ENCODE measurements at places on chromosomes 12 and 14. TPM values are rescaled to one million over a fixed set of nuclear protein-coding genes. Genes with fewer than 3 reads are reported as not detected.

DNA sequence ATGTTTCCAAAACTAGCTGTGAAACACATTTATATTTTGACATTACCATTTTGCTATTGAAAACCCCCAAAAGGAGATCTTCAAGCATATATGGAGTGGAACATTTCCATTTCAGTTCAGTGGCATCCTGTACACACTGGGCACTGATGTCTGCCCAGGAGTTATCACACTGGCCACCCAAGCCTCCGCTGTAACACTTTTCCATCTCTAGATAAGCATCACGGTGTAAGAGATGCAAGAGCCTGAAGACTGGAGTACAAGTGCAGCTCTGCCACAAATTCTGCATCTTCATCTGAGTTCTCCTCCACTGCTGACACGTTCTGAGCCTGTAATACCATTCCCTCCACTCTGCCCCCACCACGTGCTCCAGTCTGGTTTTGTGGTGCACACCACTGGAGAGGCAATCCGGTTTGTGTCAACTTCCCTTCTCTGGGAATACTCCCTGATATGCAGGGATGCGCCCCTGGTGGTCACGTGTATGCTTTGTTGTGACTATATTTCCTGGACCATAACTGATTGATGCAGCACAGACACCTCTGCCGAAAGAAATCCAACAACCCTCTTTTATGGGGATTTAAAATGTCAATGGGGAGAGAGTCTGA lies 12.7 kb downstream of the SPTLC2 start:
- DNase-seq: no peak

DNA sequence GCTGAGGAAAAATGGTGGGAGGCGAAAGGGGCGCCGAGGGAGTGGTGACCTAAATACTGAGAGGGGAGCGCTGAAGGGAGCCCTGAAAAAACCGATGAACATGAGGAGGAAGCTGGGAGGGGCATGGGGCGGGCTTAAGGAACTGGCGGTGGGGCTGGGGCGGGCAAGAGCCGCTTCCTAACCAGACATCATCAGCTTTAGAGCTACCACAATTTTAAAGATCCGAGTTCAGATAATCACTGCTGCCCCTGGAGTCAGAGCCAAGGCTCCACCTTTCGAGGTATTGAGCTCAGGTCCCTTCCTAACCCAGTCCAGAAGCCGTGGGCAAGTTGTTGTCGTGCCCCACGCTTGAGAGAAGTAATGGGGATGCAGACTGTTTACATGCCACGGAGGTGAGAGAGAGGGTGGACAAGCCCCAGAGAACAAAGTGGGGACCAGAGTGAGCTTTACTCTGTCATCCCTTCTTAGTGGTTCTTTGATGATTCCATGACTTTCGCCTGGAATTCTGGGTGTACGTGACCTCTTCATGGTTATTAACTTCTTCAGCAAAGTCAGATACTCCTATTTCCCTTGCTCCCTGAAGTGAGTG lies 393 bp downstream of the ORMDL2 start:
- no peak for DNase-seq

DNA sequence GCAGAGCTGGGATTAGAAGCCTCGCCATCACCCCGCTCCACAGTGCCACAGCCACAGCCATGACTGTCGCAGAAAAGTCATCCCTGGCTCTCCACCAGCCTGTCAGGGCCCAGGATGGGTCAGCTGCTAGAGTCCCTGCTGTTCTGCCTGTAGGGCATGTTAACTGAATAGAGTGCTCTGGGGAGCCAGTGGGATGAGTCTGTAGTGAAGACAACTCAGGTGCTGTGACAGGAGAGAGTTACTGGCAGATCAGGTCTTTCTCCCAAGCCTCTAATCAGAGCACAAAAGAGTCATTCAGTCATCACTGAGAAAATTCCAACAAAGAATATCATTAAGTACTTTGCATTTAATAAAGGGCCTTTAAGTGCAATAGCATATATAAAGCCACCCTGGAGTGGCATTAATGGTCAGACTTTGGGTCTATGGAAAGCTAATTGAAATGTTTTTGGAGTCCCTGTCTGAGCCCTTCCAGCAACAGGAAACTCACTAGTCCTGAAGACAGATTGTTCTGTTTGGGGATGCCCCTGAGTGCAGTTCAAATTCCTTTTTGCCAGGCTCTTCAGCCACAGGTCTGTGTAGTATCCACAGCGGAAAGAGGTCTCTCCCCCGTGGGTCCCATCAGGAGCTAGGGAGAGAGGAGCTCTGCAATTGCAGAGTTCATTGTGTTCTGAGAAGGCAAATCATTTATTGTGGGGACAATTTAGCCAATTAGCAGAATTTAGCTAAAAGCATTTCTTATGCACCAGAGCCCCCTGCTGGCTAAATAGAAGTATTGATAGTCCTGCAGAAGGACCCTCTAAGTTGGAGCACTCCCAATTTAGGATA lies 45.2 kb upstream of the C14orf132 start:
- DNase-seq: no peak

NGB gene
- not detected for total RNA-seq

AQP2 gene
- not detected for total RNA-seq

AMDHD1 gene
- 0.99 TPM for total RNA-seq

GRCh38 chr14:103698380-103699260 lies 16.6 kb downstream of the XRCC3 start:
- DNase-seq: no peak

WDHD1 gene
- 60.7 TPM for total RNA-seq

DNA sequence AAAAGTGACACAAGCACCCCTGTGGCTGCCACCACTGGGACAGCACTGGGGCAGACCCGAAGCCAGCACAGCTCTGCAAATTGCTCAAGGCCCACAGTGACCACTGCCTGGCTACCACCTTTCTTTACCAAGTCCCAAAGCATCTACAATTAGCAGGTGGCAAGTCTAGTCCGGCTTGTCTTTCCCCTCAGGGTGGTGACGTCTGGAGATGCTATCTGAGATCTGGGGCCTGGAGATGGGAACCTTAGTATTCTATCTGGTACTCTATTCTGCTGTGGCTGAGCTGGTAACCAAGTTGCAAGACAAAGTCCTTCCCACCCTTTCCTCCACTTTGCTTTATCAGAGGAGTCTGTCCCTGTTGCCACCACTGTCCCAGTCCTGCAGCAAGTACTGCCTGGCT lies 1010.1 kb upstream of the FLRT2 start:
- no peak for DNase-seq

DNA sequence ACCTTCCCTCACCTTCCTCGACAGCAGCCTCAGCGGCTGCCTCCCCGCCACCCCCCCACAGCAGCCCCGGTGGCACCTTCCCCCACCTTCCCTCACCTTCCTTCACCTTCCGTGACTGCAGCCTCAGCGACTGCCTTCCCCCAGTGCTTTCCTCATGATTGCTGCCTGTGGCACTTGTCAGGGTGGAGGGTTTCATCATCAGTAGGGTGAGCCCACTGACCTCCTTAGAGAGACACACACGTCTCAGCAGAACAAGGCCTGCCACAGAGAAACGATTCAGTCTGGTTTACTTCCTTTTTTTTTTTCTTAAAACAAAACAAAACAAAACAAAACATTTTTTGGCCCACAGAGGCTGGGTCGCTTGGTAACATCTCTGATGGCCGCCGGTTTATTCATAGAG lies 75.0 kb downstream of the EP400 start:
- no peak for DNase-seq

LAG3 gene
- total RNA-seq: 71.3 TPM

- DNase-seq: no peak
Measured at GRCh38 chr12:5173511-5174011, 129.9 kb downstream of the KCNA5 start.

Measured in activated naive CD4-positive, alpha-beta T cell treated with anti-CD3 and anti-CD28 coated beads, Interleukin-2, amount 50 U/mL, for 72 hours (primary cell).